ENCODE measurements at places on chromosomes 2 and 18. TPM values are rescaled to one million over a fixed set of nuclear protein-coding genes. Genes with fewer than 3 reads are reported as not detected.

DNA sequence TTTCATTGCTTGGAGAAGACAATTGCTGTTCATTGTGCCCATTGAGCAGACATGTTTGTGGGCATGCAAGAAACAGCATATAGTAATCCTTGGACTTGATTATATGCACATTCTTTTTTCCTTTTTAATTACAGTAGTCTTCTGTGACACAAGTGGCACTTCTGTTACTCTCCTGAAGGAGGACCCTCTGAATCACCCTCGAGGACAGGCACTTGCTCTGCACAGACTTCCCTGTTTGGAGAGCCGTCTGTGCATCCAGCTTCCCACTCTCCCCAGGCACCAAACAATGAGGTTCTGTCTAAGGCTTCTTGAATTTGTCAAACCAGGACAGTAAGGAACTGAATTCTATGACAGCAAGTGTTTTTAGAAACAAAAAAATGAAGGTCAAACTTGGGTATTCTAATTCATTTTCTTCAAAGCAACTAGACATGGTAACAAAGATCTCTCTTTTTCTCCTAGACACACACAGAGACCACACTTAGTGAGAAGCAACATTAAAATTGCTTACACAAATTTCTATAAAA is 844.6 kb upstream of the ID2 start:
- no peaks in the 10 kb centered on the region for H3K36me3 ChIP-seq
- H3K27me3 ChIP-seq = no peaks in the 10 kb centered on the region
- H3K4me1 ChIP-seq = no peaks in the 10 kb centered on the region
- DNase-seq = peak; percentile 29
- H3K4me3 ChIP-seq = no peak overlapping the region
- no peak overlapping the region for H3K27ac ChIP-seq

- H3K4me1 ChIP-seq = no peaks in the 10 kb centered on the region
- H3K4me3 ChIP-seq = no peak overlapping the region
- no peak overlapping the region for H3K27ac ChIP-seq
- H3K36me3 ChIP-seq = no peaks in the 10 kb centered on the region
- DNase-seq = no peak
- peaks cover 6% of the 10 kb centered on the region for H3K27me3 ChIP-seq
Measured at GRCh38 chr2:122683018-122683417, 927.6 kb downstream of the TSN start.

DNA sequence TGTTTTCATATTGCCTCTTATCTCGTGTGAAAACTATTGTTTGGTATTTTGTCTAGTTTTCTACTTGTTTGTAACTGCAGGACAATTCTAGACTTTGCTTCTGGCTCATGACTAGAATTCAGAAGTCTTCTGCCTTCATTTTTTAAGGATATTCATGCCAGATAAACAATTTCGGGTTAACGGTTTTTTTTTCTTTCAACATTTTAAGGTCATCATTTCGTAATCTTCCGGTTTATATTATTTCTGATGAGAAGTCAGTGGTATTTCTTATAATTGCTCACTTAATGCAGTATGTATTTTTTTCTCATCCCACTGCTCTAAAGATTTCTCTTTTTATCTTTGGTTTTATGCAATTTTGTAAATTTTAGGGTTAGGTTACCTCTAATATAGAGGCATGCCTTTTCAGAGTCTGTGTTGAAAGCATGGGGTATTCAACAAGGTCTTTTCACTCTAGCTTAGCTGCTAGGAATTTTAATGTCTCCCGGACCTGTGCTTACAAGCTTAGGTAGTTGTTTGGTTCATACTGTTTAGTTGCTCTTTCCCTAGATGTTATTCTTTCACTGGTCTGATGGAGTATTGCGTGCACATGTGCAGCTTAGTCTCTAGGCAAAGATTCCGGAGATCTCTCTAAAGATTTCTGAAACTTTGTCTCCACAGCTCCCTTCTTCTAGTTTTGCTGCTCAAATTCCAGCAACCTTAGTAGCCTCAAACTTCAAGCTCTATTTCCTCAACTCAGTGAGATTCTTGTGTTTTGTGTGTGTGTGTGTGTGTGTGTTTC is 198.1 kb downstream of the MCFD2 start:
- H3K27me3 ChIP-seq = no peaks in the 10 kb centered on the region
- H3K36me3 ChIP-seq = no peaks in the 10 kb centered on the region
- no peak overlapping the region for H3K27ac ChIP-seq
- H3K4me1 ChIP-seq = no peaks in the 10 kb centered on the region
- DNase-seq = no peak

DNA sequence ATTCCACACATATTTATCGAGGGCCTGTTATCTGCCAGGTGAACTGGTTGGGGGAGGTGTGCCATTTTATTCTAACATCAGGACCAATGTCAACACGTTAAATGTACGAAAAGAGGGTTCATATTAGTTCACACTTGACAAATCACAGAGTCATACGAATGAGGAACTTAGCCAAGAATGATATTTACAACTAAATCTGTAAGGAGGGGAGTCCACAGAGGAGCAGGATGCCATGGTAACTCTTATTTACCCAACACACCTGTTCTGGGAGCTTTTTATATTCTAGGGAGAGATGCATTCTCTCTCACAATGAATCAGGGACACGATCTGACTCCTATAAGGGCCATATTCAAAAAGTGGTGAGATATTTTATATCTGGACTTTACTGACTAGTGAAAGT is 144.1 kb downstream of the CDC42EP3 start:
- H3K36me3 ChIP-seq = no peaks in the 10 kb centered on the region
- H3K27me3 ChIP-seq = no peaks in the 10 kb centered on the region
- DNase-seq = no peak

GRCh38 chr2:236959876-236960275 is 125.8 kb upstream of the COPS8 start:
- peaks cover 6% of the 10 kb centered on the region for H3K4me1 ChIP-seq
- H3K27me3 ChIP-seq = no peaks in the 10 kb centered on the region
- peak; percentile 17 for DNase-seq
- H3K27ac ChIP-seq = no peak overlapping the region
- H3K36me3 ChIP-seq = no peaks in the 10 kb centered on the region
- H3K4me3 ChIP-seq = no peak overlapping the region

DNA sequence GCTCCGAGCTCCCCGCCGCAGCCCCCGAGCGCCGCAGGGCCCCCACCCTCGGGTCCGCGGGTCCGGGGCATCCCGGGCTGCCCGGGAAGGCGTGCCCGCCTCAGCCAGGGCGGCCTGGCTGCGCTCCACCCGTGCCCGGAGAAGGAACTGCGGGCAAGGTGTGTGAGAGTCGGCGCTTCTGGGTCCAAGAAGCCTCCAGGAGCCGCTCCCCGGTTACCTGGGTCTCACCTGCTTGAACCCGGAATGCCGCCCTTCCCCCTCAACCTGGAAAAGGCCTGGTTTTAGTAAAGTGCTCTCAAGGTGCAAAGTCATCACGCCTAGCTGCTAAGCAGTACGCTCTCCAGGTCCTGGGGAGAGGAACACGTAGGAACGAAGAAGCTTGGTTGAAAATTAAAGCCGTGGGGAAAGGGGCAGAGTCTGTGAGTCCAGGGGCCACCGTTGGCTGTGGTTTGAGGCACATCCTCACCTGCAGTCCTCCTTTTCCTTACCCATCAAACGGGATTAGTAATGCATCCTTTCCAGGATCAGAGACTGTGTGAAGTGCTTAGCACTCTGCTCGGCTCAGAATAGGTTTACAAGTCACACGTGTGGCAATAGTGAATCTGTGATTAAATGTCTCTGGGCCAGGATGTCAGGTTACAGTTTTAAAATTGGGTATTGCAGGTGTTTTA is 1.2 kb downstream of the ASAP2 start:
- H3K36me3 ChIP-seq = no peaks in the 10 kb centered on the region
- peak overlapping the region; percentile 80 for H3K4me3 ChIP-seq
- H3K27ac ChIP-seq = no peak overlapping the region
- peaks cover 4% of the 10 kb centered on the region for H3K4me1 ChIP-seq

- H3K27me3 ChIP-seq = no peaks in the 10 kb centered on the region
- H3K27ac ChIP-seq = no peak overlapping the region
- no peak for DNase-seq
- no peak overlapping the region for H3K4me3 ChIP-seq
- peaks cover 6% of the 10 kb centered on the region for H3K4me1 ChIP-seq
Measured at GRCh38 chr2:21289551-21289950, 165.8 kb downstream of the TDRD15 start.

DNA sequence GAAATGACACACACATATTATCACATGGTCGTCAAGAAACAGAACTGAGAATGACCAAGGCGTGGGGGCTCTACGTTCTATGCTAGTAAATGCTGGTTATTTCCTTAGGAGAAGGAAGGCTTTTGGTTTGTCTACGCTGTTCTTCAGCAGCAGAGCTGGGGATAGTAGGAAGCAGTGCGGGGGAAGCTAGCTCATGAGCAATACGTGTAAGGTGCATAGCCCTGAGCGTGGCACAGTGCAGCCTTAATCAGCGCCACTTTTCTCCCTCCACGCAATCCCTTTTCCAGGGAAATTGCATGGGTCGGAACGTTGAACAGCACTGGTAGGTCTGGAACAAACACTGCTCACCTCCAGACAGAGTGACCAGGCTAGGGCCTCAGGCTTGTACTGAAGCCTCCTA is 199.6 kb upstream of the FBXO11 start:
- H3K27me3 ChIP-seq = no peaks in the 10 kb centered on the region
- H3K27ac ChIP-seq = no peak overlapping the region
- DNase-seq = no peak
- H3K36me3 ChIP-seq = no peaks in the 10 kb centered on the region
- no peak overlapping the region for H3K4me3 ChIP-seq

DNA sequence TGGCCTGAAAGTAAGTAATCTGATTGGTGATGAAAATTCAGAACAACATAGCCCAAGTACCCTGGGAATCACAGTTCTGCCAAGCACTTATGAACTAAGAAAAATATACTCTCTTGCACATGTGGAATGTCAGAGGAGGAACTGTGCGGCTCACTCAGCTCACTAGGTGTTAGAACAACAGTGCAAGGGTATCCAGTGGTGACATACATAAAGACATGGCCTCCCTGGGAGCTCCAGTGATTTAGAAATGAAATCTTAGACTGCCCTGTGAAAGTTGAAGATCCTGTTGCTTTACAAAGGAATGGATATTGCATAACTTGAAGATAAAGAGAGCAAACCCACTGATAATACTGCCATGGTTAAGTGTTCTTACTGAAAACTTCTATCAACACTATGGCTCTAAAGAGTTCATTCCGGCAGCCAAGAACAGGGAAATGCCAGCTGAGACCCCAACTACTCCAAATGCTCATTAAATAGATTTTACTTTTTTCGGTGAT is 246.2 kb downstream of the ARHGAP15 start:
- H3K36me3 ChIP-seq = no peaks in the 10 kb centered on the region
- no peaks in the 10 kb centered on the region for H3K27me3 ChIP-seq
- no peak overlapping the region for H3K4me3 ChIP-seq
- DNase-seq = no peak
- no peaks in the 10 kb centered on the region for H3K4me1 ChIP-seq

GRCh38 chr2:62089658-62090057 is 106.3 kb upstream of the B3GNT2 start:
- no peak overlapping the region for H3K27ac ChIP-seq
- no peak for DNase-seq
- H3K36me3 ChIP-seq = peaks cover 7% of the 10 kb centered on the region
- no peaks in the 10 kb centered on the region for H3K27me3 ChIP-seq

- H3K27me3 ChIP-seq = no peaks in the 10 kb centered on the region
- no peak for DNase-seq
- H3K4me1 ChIP-seq = no peaks in the 10 kb centered on the region
- no peak overlapping the region for H3K27ac ChIP-seq
- H3K4me3 ChIP-seq = no peak overlapping the region
Measured at GRCh38 chr2:54261537-54261936, 5.5 kb upstream of the TSPYL6 start.

DNA sequence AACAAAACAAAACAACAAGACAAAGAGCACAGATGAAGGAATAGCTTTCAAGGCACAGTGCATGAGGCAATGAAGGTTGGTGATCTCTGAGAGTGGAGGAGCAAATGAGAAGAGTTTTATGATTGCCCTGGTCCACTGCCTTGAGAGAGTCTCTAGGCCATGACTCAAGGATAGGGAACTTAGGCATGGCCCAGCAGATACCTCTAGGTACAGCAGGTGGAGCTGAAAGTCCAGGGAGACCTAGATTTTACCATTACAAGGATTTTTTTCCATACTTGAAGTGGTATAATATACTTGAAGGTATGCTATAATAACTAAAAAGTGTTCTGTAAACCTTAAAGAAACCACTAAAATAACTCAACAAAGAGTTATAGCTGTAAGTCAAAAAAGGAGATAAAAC is 239.5 kb upstream of the KLHL29 start:
- no peak overlapping the region for H3K27ac ChIP-seq
- no peaks in the 10 kb centered on the region for H3K36me3 ChIP-seq
- no peak for DNase-seq
- peaks cover 8% of the 10 kb centered on the region for H3K4me1 ChIP-seq
- peaks cover 25% of the 10 kb centered on the region for H3K27me3 ChIP-seq

- H3K4me3 ChIP-seq = no peak overlapping the region
- H3K36me3 ChIP-seq = no peaks in the 10 kb centered on the region
- no peak overlapping the region for H3K27ac ChIP-seq
- DNase-seq = no peak
- no peaks in the 10 kb centered on the region for H3K27me3 ChIP-seq
Measured at GRCh38 chr2:212549463-212549862, 10.9 kb upstream of the ERBB4 start.

GRCh38 chr2:30380824-30381223 is 66.2 kb upstream of the LCLAT1 start:
- DNase-seq = no peak
- H3K27me3 ChIP-seq = peaks cover 17% of the 10 kb centered on the region
- no peaks in the 10 kb centered on the region for H3K36me3 ChIP-seq
- H3K27ac ChIP-seq = no peak overlapping the region

- no peak overlapping the region for H3K27ac ChIP-seq
- H3K27me3 ChIP-seq = no peaks in the 10 kb centered on the region
- peaks cover 99% of the 10 kb centered on the region for H3K36me3 ChIP-seq
- no peak overlapping the region for H3K4me3 ChIP-seq
Measured at GRCh38 chr2:241238693-241239198, 50.3 kb downstream of the ANO7 start.

- H3K4me1 ChIP-seq = no peaks in the 10 kb centered on the region
- peak; percentile 95 for DNase-seq
- H3K27me3 ChIP-seq = no peaks in the 10 kb centered on the region
- H3K27ac ChIP-seq = no peak overlapping the region
Measured at GRCh38 chr2:18520451-18521425, 39.7 kb downstream of the RDH14 start.

GRCh38 chr2:236661762-236662110 is 92.1 kb downstream of the ACKR3 start:
- no peak for DNase-seq
- H3K27ac ChIP-seq = no peak overlapping the region
- H3K36me3 ChIP-seq = no peaks in the 10 kb centered on the region
- no peaks in the 10 kb centered on the region for H3K27me3 ChIP-seq
- H3K4me1 ChIP-seq = peaks cover 20% of the 10 kb centered on the region

DNA sequence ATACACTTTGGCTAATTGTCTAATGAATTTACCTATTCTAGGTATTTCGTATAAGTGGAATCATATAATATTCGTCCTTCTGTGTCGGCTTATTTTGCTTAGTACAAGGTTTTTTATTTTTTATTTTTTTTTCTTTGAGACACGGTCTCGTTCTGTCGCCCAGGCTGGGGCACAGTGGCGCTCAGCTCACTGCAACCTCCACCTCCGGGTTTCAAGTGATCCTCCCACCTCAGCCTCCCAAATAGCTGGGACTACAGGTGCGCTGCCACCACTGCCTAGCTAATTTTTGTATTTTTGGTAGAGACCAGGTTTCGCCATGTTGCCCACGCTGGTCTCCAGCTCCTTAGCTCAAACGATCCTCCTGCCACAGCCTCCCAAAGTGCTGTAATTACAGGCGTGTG is 38.2 kb downstream of the PCBP1 start:
- no peaks in the 10 kb centered on the region for H3K27me3 ChIP-seq
- peak overlapping the region; percentile 100 for H3K27ac ChIP-seq
- H3K36me3 ChIP-seq = no peaks in the 10 kb centered on the region

RSAD2 gene
- 0.75 TPM for total RNA-seq

XIRP2 gene
- total RNA-seq = 0.14 TPM

C2orf78 gene
- total RNA-seq = not detected

TUBA4A gene
- total RNA-seq = 9.5 TPM

FLACC1 gene
- not detected for total RNA-seq

All from endodermal cell (in vitro differentiated cells).